ENCODE measurements at places on chromosomes 7 and 10.

- no peak for DNase-seq
Measured at GRCh38 chr10:116817780-116818343, 31.4 kb upstream of the ENO4 start.

DNA sequence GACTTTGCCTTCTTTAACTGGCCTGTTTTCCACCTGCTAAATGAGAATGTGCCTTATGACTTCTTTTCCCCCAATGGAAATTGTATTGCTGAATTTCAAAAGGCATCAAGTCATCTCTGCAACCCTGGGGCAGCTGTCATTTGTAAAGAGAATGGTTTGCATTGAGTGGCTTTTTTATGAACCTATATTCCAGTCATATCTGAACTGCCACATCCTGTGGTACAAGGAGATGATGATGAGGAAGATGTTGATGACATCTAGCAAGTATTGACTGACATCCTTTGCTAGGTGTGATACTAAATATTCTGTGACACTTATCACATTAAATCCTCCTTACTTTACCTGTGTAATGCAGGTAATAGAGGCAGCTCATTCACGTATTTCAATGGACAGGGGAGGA is 88.3 kb upstream of the KIAA1217 start:
- no peak for DNase-seq

DNA sequence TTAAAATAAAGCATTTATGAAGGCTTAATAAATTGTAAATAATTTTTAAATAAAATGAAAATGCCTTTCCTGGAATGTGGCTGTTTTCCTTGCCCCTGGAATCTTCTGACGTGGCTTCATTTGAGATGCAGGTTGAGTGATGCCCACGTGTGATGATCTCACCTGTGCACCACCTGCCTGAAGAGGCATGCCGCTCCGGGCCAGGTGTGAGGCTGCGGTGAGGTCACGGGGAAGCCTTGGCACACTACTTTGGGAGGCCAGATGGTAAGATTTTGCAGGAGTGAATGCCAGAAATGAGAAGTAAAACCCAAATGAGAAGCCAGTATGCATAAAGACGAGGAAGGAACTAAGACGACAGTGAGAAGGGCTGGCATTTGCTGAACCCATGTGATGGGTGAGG is 36.2 kb downstream of the GOT1 start:
- no peak for DNase-seq

DNA sequence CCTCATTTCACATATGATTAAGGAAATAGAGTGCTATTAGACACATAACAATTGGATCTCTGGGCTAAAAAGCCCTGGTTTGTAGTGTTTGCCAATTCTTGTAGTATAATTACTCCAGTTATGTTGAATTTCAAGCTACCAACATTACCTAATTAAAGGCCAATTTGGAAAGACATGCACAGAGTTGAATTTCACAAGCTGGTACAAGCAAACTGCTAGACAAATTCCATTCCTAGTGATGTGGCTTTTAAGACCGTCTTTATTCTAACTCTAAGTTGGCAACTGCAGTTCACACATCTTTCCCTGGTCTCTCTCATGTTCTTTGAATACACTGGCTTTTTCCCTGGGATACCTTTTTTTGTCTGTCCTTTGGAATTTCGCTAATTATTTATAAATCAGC is 384.1 kb upstream of the CNTNAP2 start:
- no peak for DNase-seq

- DNase-seq, result no peak
Measured at GRCh38 chr7:120825152-120825551, 32.8 kb downstream of the TSPAN12 start.

DNA sequence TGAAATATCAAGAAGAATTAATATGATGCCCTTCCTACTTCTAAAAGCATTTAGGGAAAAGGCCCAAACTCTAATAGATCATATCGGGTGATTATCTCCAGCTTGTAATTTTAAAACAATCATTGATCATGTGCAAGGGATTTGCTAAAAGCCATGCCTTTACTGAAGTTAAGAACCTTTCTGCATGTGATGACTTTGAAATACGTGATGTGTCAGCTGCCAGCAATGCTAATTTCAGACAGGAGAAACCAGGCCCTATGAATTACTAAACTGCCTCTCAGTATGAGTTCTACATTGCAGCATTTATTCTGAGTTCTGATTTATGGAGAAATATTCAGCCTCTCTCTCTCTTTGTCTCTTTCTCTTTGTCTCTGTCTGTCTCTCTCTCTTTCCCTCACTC is 203.6 kb upstream of the AKR1E2 start:
- no peak for DNase-seq

DNA sequence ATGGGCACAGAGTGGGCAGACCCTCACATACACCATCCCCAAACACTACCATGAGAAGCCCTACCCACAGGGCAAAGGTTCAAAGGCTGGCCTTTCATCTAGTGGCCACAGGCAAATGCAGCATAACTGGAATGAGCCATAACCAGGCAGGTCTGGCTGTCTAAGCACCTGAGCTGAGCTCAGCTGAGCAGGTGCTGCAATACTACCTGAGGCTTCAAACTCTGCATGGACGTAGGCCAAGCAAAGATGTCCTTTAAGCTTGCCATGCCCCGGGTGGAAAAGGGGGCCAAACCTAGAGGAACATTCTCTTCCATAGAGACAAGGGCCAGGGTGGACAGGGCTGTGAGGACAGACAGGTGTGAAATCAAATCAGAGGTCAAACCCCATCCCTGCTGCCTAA is 65.3 kb upstream of the CAMK2B start:
- DNase-seq, result no peak

GRCh38 chr10:124685261-124685660 is 58.9 kb downstream of the FAM53B start:
- peak; percentile 75 for DNase-seq

DNA sequence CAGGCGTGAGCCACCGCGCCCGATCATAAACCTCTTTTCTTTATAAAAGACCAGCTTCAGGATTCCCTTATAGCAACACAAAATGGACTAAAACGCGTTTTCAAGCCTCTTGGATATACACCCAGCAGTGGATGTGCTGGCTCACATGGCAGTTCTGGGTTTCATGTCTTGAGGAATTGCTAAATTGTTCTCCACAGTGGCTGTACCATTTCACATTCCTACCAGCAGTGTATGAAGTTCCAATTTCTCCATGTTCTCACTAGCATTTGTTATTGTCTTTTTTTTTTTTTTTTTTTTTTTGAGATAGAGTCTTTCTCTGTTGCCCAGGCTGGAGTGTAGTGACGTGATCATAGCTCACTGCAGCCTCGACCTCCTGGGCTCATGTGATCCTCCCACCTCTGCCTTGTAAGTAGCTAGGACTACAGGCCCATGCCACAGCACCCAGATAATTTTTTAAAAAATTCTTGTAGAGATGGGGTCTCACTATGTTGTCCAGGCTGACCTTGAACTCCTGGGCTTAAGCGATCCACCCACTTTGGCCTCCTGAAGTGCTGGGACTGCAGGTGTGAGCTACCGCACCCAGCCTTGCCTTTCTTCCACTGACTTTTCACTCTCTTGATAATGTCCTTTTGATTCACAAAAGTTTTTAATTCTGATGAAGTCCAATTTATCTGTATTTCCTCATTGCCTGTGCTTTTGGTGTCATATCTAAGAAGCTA is 17.4 kb downstream of the TECPR1 start:
- no peak for DNase-seq

GRCh38 chr10:129534826-129535225 is 67.8 kb downstream of the MGMT start:
- DNase-seq, result no peak

- DNase-seq, result no peak
Measured at GRCh38 chr7:28539289-28539981, 127.1 kb downstream of the CREB5 start.

DNA sequence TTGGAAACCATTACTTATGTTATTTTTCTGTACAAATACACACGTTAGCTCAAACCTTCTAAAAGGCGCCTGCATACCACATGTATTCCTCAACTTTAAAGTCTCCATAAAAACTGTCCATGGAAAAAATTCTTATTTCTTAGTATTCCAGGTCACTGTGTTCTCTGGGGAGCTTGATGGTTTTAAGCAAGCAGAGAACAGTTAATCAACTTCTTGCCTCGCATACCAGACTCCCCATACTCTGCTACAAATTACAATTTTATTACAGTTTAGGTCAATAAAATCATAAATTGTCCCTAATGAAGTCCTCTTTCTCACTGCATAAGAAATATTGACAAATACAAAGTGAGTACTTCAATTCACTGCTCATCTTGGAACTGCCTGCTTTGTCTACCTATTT is 77.0 kb upstream of the GPR22 start:
- DNase-seq, result no peak

- no peak for DNase-seq
Measured at GRCh38 chr7:41755096-41755495, 52.2 kb upstream of the INHBA start.

DNA sequence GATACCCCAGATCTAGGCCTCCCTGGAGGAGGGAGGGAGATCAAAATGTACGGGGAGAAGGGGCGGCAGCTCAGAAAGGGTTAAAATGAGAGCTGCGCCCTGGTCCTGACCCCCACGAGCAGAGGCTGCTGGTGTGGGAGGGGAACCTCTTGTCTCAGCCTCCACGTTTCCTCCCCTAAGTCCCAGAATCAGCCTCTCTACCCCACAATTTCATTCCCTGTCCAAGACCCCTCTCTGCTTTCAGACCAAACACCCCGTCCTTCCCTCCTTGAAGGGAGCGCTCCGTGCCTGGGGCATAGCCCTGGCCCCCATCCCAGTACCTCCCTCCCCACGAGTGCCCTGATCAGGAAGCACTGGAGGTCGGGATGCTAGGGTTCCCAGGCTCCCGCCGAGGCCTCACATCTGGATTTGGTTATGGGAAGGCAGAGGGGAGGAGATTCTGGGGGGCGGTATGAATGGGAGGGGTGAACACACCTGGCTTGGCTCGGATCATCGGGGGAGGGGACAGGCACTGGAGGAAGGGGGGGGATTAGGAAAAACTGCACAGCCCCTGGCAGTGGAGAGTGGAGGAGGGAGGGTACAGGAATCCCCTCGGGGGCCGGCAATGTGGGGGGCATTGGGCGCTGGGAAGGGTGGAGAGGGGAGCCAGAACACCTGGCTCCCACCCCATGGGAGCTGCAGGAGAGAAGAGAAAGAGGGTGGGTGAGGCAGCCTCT is 2.7 kb downstream of the EPHB4 start:
- no peak for DNase-seq

DNA sequence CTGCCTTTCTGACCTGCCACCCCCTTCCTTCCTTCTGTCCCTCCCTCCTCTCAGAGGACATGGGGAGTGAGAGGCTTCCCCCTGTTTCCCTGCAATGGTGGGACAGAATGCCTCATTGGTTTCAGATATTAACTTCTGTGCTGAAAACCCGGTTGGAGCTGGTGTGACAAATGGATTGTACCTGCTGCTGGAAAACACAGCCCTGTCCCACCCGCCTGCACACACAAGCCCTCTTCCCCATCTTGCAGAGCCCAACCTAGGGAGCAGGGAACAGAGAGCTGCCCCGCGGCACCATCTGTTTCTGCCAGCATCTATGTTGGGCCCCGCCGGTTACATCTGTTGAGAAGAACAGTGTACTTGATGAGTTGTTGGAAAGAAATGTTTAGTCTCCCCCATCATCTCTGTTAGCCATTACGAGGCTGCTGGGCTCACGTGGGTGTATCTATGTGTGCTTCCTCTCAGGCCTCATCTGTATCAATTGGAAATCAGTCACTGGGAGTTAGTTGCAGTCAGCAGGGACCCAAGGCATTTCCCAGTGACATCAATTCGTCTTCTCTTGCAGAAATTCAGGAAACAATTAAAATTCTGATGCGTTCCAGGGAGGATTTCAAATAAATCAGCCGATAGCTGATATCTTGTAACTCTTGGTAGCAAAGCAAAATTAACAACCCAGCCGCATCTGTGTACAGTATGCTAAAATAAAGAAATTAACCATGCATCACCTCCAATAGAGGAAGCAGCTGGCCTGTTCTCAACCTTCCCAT is 725.6 kb upstream of the GALNT17 start:
- DNase-seq, result no peak

GRCh38 chr7:127477295-127478023 is 85.0 kb upstream of the ZNF800 start:
- no peak for DNase-seq

GRCh38 chr7:70630818-70631457 is 501.0 kb upstream of the GALNT17 start:
- DNase-seq, result peak; percentile 71

DNA sequence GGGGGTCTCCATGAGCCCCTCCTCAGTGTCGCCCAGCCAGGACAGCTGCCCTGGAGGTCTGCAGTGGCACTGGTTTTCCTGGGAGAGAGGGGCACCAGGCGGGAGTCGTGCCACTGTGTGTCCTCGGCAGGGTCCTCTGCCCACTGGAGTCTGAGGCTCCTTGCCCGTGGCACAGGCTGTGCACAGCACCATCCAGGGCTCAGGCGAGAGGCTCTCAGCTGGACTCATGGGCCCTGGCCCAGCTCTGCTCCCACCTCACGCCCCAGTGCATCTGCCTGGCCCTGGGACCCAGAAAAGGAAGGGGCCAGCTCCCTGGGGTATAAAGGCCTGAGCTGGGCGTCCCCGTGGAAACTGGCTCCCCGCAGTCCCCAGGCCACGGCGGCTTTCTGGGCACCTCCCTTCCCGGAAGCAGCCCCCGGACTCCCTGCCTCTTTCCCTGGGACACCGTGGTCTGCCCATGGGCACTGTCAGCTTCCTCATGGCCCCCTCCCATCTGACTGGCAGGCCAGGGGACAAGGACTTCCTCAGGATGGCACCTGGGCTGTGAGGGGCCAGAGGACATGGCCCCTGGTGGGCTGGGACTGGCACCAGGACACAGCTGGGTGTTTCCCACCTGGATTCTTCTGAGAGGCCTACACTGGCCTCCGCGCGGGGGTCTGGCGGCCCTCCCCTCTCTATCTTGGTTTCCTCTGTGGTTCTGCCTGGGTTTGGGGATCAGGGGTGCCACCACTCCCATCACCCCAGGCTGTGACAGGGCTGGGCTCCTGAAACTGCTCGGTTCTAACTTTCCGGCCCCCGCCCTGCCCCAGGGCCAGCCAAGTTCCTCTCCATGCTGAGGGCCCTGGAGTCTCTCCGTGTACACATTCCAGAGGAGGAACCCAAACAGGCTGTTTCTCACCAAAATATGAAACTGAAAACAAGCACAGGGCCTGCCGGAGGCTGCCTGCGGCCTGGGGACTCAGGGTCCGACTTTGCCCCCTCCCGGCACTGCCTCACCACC is 5.5 kb downstream of the FOXL3 start:
- no peak for DNase-seq

DNA sequence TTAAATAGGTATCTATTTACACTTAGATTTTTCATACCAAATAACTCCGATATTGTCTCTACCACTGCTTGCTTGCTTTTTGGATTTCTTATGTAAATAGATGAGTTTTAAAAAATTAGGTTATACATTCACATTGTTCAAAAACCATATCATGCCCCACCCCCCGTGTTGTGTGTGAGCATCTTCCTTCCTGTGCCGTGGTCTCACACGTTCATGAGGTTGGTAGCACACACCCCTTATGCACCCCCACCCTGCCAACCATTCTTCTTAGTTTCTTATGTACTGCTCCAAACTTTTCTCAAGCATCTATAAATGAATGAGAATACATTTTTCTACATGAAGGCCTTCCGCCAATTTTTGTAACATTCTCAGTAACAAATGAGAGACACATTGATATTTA is 115.6 kb downstream of the FANK1 start:
- no peak for DNase-seq

DNA sequence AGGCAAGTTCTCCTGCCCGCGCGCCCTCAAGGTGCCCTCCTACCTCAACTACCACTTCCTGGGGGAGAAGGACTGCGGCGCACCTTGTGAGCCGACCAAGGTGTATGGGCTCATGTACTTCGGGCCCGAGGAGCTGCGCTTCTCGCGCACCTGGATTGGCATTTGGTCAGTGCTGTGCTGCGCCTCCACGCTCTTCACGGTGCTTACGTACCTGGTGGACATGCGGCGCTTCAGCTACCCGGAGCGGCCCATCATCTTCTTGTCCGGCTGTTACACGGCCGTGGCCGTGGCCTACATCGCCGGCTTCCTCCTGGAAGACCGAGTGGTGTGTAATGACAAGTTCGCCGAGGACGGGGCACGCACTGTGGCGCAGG is 1.4 kb downstream of the FZD1 start:
- no peak for DNase-seq

Data from left ventricle myocardium superior (tissue), 1 donor.